ENCODE measurements at places on chromosomes 5 and 9.

DNA sequence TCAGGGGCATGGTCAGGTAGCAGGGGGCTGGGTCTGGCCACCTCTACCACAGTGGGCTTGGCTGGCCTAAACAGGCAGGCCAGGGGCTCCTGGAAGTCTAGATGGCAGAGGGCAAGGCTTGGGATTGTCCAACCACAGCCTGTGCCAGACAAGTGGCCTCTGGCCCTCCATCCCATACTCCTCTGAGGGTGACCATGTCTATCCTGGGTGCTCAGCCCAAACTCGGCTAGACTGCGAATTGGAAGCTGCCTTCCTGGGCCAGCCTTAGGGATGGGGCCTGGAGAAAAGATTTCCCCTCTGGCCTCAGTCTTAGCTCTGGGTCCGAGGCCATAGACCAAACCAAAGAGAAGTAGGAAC is 110.5 kb downstream of the PHF2 start:
- DNase-seq: no peak

GRCh38 chr5:24904981-24905517 is 260.3 kb upstream of the CDH10 start:
- DNase-seq: no peak

DNA sequence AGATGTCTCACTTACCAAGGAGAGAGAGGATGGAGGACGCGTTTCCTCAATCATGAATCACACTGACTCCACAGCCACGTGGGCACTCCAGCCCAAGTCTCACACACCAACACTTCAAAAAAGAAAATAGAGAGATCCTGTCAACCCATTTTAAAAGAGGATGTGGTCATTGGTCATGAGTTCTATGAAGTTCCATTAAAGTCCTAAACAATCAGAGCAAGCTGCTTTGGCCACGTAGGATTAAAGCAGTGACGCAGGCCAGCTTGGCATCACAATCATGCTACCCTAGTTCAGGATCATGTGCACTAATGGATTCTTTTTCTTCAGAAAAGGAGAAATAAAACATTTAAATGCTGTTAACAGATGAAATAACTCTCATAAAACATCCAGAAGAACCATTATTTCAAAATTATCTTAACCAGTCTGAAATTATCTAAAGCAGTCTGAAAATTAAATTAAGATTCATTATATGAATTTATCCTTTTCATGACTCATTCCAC is 108.1 kb downstream of the SEMA5A start:
- DNase-seq: no peak

DNA sequence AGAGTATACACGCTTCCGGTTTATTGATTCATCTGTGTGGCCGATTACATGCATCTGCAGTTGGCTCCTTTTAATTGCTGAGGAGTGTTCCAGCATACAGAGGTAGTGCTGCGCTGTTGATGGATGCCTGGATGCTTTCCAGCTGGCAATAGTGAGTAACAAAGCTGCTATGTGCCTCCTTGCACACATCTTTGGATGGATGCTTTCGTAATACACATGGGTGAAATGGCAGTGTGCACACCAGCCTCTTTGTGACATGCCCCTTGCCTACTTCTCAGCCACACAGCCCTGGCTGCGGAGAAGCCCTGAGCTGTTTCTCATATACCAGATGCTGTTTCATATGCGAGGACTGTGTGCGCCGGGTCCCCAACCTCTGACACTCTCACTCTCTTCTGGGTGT is 151.0 kb downstream of the GADD45G start:
- DNase-seq: no peak

- no peak for DNase-seq
Measured at GRCh38 chr9:93493949-93494348, 40.6 kb upstream of the FAM120AOS start.

GRCh38 chr5:140287801-140288521 is 14.9 kb downstream of the PFDN1 start:
- DNase-seq: no peak

GRCh38 chr5:157109744-157110143 is 900 bp upstream of the HAVCR2 start:
- DNase-seq: no peak

GRCh38 chr5:93006915-93007314 is 574.1 kb downstream of the NR2F1-AS1 start:
- no peak for DNase-seq

DNA sequence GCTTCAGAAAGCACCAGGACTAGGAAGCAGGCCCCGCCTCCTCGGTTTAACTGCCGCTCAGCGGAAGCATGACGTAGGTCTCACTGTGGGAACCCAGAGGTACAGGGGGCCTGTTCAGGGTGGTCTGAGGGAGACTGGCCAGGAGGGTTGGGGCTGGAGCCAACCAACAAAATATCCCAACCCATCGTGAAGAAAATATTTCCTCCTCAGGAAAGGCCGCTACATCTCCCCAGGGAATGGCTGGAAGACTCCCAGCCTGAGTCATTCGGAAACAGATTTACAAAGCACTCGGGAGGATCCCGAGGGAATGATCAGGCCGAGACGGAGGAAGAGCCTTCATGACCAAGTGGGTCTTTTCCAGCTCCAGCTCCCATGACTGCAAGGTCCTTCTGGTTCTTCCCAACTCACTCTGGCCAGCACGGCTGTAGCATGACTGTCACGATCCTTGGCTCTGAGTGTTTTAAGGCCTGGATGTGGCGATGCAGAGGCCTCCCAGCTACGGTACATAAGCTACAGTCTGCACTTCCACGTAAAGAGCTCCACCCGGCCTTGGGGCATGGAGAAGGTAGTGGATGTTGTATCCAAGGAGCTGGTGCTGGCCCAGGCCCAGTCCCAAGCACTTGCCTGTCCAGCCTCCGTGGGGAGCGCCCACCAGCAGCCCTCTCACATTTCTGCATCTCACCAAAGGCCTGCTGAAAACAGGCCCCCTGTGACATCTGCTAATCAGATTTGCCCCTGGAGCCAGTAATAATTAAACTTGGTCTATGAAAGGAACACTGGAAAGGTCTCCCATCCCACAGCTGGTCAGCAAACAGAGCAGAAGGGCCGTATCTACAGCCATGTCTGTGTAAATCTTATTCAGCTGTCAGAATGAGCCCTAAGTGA is 100.6 kb downstream of the LHFPL2 start:
- DNase-seq: no peak

GRCh38 chr9:130927995-130928900 is 10.8 kb downstream of the FIBCD1 start:
- peak; percentile 87 for DNase-seq

DNA sequence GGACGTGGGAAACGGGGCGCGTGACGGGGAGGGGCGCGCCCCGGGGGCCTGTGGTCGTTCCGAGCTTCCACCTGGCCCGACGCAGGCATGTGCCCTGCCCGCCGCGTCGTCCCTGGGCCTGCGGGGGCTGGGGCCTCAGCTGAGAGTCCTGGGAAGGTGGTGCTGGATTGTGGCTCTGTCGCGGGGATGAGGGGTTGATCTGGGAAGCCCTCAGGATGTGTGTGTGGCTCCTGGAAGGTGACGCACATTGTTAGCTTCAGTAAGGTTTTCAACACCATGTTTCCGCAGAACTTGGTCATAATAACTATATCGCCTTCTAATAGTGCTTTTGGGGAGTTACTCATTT is 589.1 kb downstream of the MTRR start:
- DNase-seq: peak; percentile 59

DNA sequence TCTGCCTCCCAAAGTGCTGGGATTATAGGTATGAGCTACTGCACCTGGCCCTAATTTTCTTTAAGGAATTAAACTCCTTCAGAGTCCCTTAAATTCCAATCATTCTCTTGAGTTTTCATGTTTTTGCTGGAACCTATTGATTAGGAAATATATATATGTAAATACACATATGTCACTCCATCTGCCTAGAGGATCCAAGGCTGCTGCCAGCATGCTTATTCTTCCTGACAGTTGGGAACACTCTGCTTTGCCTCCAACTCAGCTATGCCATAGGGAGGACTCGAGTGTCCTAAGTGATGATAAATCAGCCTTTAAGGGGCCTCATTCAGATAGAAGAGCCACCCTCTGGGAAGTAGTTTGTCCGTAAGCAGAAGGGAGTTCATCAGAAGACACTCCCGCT is 21.8 kb downstream of the MFAP3 start:
- no peak for DNase-seq

GRCh38 chr9:112194969-112195431 is 19.9 kb upstream of the SUSD1 start:
- DNase-seq: no peak

DNA sequence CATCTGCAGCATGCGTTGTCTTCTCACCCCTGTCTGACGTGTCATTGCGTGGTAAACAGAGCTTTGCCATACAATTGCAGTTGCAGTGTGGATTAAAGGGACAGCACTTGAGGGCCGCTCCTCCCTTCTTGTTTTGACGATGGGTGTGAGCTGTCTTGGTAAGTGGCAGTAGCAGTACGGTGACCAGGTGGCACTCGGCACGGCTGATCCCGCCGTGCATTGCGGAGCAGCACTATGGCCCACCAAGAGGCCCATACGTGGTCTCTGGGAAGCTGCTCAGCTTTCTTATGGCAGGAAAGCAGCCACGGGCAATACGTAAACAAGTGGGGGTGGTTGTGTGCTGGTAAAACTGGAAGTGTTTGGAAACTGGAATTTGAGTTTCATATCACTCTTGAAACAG is 25.1 kb downstream of the EHMT1 start:
- DNase-seq: no peak

- no peak for DNase-seq
Measured at GRCh38 chr9:113186137-113186755, 34.8 kb downstream of the FKBP15 start.

DNA sequence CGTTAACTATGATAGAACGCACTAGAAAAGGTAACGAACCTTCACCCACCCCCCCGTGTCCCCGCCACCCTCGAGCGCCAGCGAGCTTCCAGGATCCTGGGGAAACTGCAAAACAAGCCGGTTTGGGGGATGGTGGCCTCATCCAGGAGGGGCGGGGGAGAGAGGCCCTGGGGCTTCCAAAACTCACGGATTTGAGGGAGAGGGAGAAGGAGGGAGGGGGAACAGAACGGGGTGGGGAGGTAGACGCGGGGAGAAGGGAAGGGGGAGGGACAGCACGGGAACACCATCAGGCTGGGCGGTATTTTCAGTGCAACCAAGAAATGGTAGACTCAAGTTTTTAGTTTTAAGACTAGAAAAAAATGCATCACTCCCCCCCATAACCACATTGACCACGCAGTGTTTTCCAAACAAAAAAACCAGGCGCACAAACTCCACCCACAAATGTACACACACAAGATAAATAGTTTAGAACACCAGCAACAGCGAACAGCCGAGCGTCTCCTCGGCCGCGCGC is 1.4 kb downstream of the NRARP start:
- DNase-seq: no peak

- no peak for DNase-seq
Measured at GRCh38 chr5:124698770-124699169, 47.7 kb downstream of the ZNF608 start.

DNA sequence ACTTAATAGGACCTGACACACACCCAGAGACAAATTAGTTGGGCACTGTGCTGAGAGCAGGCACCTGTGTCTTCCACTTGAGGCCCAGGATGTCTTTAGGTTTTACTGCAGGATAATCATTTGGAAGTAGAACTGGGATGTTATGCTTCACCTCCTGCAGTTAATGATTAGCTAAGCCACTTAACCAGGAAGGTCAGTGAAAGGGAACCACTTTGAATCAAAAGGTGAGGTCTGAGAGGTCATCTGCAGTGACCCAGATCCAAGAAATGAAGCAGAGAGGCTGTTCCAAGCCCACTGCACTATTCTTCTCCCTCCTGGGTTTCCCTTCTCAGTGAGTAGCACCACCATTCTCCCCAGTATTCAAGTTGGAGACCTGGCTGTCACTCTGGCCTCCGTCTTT is 110.5 kb downstream of the SNX18 start:
- DNase-seq: no peak

All from SHP77 (cell line).